Calu3 (cell line): ENCODE measurements at places on chromosomes 12 and 14.

- DNase-seq, result no peak
Observed at GRCh38 chr12:75979181-75979580, 52.4 kb downstream of the PHLDA1 start.

DNA sequence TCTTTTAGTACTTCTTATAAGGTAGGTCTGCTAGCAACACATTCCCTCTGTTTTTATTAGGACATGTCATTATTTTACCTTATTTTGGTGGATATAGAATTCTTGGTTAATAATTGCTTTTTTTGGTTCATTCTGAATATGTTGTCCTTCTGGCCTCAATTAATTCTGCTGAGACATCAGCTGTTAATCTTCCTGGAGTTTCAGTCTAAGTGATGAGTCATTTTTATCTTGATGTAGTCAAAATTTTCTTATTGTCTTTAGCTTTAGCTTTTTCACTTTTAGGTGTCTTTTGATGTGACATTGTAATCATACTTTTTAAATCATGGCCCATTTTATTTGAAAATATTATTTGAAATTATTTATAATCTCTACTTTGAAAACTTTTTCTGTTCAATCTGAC, 104.9 kb upstream of the PMCH start:
- no peak for DNase-seq

- DNase-seq, result no peak
Observed at GRCh38 chr14:92952481-92953298, 29.7 kb downstream of the CHGA start.

DNA sequence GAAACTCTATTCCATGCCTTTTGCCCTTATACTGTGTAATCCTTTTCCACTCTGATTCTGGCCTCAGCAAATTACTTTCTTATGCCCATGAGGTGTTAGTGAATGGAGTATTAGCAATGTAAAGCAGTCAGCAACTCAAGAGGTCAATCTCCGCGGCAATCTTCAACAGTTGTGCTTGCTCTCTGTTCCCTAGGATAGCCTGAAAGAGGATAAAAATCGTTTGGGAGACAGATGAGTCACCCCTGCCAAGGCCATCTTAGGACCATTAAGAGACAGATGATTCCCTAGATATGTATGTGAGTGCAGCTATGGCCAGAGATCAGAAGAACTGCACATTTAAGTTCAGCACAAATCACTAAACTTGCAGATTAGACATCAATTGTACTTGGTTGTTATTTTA, 1145.8 kb downstream of the GALC start:
- no peak for DNase-seq

- DNase-seq, result no peak
Observed at GRCh38 chr14:39272918-39273317, 39.2 kb downstream of the MIA2 start.

- DNase-seq, result no peak
Observed at GRCh38 chr12:53577941-53578352, 48.2 kb downstream of the ATF7 start.

- no peak for DNase-seq
Observed at GRCh38 chr14:99971941-99972747, 93.1 kb upstream of the EVL start.
